ENCODE measurements at places on chromosomes 3 and 15.

GRCh38 chr3:56829533-56829932 is 27.8 kb upstream of the ARHGEF3 start:
- DNase-seq = no peak

DNA sequence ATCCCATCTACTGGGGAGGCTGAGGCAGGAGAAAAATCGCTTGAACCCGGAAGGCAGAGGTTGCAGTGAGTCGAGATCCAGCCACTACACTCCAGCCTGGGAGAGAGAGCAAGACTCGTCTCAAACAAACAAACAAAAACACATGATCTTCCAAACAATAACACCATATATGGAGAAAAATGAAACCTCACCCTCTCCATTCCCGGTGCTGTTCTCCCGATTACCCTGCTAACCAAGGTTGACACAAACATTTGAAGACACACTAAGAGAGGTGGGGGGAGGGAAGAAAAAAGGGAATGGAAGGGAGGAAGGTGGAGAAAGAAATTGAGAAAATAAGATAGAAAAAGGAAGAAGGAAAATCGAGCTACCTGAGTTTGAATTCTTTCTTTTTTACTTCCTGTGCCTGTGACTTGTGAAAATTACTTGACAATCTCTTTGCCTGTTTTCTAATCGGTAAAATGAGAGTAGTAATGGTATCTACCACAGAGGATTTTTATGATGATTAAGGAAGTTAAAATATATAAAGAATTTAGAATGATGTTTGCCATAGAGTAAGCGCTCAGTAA is 1.1 kb upstream of the PLSCR2 start:
- no peak for DNase-seq

DNA sequence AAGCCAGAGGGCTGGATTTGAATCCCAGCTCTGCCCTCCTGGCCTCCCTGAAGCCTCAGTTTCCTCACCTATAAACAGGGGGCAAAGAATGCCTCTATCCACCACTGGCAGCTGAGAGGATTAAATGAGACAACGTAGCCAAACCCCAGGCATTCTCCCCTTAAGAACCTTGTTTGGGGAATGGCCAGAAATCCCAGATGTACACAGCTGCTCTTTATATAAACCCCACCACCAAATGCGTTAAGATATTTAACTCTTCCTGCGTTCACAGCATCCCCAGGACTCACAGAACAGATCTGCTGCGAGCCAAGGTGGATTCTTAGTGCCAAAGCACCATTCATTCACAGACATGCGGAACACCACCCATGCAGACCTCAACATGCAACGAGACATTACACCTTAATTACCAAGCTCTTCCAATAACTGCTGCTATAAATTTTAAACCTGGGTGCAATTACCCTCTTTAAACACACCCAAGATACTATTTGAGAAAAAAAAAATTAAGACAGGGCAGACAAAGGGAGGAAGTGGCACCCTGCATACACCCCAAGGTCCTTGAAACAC is 5.2 kb downstream of the TLE3 start:
- no peak for DNase-seq

DNA sequence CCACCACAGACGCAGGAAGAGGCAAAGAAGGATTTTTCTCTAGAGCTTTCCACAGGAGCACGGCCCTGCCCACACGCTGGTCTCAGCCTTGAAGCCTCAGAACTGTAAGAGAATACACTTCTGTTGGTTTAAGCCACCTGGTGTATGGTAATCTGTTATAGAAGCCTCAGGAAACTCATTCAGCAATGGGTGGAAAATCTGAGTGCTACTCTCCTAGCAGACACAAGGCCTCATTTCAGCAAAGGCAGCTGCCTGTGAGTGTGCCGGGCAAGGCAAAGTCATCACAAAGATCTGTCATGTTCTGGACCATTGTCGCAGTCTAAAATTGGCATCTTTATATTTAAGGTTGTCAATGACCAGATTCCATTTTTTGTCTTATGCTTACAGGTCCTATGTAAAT is 31.0 kb downstream of the ATP10A start:
- DNase-seq = no peak

DNA sequence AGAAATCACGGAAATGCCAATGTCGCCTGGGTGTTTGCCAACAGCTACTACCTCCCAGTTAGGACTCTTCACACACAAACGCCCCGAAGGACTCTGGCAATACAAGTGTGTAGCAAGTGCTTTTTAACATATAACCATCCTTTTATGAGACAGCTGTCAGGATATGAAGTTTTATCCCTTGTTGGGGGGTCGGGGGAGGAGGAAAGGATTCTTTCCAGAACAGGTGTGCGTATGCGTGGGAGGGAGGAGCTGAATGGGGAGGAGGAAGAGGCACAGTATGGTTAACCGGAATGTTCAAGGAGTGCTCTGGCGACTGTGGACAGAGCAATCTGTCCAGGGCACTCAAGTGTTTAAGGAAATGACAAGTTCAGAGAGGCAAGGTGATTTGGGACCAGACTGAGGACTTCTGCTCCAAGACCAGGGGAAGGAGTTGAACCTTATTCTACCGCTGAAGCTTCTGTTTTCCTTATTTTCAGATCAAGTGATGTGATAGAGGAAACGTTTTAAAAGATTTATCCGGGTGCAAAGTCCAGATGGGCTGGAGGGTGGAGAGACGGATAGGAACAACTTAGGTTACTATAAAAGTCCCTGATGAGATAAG is 1.3 kb downstream of the TSPAN3 start:
- DNase-seq = no peak

DNA sequence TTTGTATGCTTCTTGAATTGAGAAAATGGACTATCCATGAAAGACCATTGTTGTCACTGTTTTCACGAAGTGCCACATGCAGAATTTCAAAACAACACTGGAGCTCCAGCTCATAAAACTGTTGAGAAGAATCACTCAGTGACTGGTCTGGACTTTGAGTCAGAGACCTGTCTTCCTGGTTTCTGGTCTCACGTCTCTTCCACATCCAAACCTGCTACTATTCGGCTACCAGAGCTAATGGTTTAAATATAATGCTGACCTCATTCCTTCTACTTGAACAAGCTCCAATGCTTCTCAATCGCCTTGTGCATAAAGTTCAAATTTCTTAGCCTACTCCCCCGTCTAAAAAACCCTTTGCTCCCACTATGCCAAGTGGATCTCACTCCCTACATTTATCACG is 227.9 kb upstream of the NR2F2 start:
- DNase-seq = no peak

GRCh38 chr3:151290673-151291072 is 12.3 kb upstream of the P2RY14 start:
- no peak for DNase-seq

DNA sequence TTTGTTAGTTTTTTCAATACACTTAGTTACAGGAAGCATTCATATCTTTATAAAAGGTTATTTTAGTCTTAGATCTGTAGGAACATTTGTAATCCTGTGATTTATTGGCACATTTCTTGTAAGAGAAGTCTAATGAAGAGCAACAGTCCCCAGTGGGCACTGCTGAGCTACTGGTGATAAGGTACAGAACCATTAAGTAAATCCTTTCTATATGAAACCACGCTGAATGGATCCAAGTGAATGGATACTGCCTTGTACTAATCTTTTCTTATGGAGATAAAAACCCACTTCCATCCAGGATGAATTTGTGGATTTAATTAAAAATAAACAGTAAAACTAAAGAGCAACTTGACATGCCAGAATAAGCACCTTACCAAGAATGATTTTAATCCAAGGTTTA is 64.0 kb downstream of the SHQ1 start:
- no peak for DNase-seq

DNA sequence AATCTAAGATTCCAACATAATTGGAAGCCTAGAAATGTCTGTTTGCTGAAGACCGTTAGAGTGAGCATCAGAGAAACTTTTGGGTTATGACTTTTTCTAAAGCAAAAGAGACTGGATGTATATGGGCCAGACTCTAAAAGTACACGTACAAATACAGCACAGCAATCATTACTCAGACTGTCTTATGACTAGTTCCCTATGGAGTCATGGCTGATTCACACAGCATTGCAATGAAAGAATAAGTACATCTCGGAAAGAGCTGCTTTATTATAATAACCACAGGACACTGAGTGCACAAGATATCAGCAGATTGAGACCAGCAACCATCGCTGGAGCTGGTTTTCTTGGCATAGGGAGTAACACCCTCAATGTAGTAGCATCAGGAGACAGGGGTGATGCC is 618.6 kb downstream of the NLGN1 start:
- no peak for DNase-seq

- DNase-seq = no peak
These were observed 189.8 kb downstream of the RYR3 start for GRCh38 chr15:33500432-33501195.

DNA sequence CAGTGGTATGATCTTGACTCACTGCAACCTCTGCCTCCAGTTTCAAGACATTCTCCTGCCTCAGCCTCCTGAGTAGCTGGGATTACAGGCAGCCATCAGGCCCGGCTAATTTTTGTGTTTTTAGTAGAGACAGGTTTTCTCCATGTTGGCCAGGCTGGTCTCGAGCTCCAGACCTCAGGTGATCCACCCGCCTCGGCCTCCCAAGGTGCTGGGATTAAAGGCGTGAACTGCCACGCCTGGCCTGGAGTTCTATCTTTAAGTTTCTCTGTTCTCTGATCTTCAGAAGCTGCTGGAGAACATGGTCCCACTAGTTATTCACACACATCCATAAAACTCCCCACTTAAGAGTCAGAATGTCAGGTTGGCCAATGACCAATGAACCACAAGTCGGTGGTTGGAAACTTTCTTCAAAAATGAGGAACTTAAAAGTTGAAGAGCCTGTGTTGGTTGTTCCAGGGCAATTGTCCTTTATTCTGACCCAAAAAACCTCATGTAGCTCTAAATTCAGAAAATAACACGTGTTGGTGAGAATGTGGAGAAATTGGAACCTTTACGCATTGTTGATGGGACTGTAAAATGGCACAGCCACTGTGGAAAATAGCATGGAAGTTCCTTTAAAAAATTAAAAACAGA is 55.9 kb upstream of the PIK3CB start:
- no peak for DNase-seq

DNA sequence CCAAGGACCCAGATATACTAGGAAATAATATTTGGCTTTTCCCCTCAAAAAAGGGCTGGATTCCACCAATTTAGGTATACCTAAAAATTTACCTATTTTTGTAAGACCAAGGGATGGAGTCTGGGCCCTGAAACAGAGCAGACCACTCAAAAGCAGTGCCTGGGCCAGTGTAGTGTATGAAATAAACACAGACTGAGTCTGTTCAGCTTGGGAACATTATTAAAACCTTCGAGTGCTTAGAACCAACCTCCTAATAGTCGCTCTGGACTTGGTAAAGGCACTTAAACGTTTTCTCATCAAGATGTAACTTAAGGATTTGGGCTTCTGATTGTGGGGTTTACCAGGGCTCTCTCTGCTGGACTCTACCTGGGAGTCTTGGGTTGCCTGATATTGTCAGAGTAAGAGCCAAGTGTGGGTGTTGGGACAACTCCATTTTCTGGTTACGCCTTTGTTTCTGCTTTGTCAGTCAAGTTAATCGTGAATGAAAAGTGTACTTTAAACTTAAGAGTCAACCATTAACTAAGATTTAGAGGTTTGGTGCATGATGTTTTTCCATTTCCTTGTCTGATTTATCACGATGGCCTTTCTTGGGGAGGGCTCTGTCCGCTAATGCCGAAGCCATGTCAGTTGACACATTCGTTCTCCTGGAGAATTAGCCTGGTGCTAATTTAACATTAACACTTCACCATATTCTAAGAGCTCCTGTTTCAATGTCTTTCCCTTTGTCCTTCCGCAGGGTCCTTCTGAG is 221.0 kb upstream of the TPM1 start:
- no peak for DNase-seq

GRCh38 chr3:28050885-28051284 is 190.5 kb upstream of the CMC1 start:
- DNase-seq = no peak

- DNase-seq = no peak
These were observed 41.1 kb downstream of the GPD1L start for GRCh38 chr3:32147509-32147908.

DNA sequence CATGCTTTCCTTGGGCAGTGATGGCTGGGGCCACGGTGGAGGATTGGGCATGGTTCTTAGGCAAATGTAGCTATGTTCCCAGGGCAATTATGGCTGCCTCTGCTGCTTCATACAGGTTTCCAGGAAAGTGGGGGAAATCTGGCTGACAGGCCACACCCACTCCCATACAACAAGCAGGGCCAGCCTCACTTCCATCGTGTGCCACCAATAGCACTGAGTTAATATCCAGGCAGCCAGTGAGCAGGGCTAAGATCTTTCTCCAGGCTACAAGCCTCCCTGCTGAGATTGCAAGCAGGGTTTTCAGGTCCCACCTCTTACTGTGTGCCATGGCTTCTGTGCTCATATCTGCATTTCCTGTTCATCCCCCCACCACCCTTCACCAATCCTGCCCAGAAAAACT is 1291.9 kb downstream of the SI start:
- DNase-seq = no peak

GRCh38 chr15:40253167-40253790 is 14.4 kb downstream of the PAK6 start:
- DNase-seq = no peak

- DNase-seq = no peak
These were observed 6.6 kb downstream of the ZBED2 start for GRCh38 chr3:111588527-111588926.

DNA sequence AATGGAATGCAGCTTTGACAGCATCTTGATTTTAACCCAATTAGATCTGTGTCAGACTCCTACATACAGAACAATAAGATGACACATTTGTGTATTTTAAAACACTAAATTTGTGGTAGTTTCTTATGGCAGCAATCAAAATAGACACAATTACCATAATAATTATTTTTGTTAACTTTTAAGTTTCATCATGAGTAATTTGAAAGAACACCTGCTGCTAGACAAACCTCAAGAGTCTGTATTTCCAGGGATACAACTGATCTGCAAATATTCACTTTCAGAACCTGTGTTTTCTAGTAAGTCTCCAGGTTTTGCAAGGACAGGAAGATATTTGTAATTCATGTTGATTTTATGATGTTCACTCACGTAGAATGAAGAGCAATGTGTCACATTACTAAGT is 736.8 kb downstream of the DIPK2A start:
- DNase-seq = no peak

GRCh38 chr3:130905551-130905950 is 11.7 kb downstream of the ATP2C1 start:
- no peak for DNase-seq

DNA sequence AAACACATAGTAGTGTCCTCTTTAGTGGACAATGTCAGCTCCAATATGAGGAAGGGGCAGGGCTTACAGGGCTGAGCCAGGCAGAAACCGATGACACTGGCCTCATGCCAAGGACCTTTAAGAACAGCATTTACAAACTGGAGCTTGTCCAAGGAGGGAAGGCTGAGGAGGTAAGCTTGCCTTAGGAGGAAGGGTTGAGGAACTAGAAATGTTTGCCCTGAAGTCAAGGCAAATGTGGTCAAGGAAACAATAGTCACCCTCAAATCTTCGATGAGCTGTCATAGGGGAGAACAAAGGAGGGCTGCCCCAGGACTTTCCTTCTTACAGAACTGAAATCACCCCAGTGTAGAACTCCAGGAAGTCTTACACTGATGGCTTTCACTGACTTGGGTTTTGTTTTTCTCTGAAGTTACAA is 136.4 kb downstream of the LIPC start:
- DNase-seq = no peak

- no peak for DNase-seq
These were observed 219.3 kb upstream of the KBTBD8 start for GRCh38 chr3:66778777-66779176.

GRCh38 chr3:71406972-71407810 is 176.3 kb downstream of the FOXP1 start:
- no peak for DNase-seq

GRCh38 chr3:155859859-155860258 is 5.6 kb upstream of the SLC33A1 start:
- no peak for DNase-seq

GRCh38 chr3:119219069-119219468 is 21.6 kb downstream of the B4GALT4 start:
- no peak for DNase-seq

- no peak for DNase-seq
These were observed 67.9 kb upstream of the MITF start for GRCh38 chr3:69671082-69671952.

Measured in memory B cell (primary cell).